ENCODE measurements at places on chromosomes 5 and 9. TPM values are rescaled to one million over a fixed set of nuclear protein-coding genes. Genes with fewer than 3 reads are reported as not detected.

GRCh38 chr9:108750661-108751215, 105.0 kb downstream of the ACTL7B start:
- no peak for DNase-seq

The SPINK1 gene
- not detected for total RNA-seq

The NUP155 gene
- total RNA-seq, result 16.6 TPM

DNA sequence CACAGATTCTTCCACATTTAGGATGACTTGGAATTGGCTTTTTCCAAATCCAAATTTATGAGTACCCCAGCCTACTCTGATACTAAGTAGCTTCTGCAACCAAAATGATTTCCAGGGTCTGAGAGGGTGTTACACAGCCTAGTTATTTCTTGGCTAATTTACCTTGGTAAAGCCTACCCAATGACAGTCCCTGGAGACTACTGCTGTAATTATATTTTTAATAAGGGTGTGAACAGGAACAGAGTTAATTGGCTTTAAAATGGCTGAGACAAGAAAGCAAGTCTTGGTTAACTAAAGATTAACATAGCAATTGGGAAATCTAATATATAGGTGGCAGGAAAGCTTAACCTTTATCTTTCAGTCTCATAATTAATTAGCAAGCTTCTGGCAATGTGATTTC, 9.3 kb downstream of the PRLR start:
- DNase-seq, result no peak

The PCDHGB6 gene
- 12.8 TPM for total RNA-seq
